Uterus (tissue), 4 donors: ENCODE measurements at places on chromosomes 3 and 15. TPM values are rescaled to one million over a fixed set of nuclear protein-coding genes. Genes with fewer than 3 reads are reported as not detected.

DNA sequence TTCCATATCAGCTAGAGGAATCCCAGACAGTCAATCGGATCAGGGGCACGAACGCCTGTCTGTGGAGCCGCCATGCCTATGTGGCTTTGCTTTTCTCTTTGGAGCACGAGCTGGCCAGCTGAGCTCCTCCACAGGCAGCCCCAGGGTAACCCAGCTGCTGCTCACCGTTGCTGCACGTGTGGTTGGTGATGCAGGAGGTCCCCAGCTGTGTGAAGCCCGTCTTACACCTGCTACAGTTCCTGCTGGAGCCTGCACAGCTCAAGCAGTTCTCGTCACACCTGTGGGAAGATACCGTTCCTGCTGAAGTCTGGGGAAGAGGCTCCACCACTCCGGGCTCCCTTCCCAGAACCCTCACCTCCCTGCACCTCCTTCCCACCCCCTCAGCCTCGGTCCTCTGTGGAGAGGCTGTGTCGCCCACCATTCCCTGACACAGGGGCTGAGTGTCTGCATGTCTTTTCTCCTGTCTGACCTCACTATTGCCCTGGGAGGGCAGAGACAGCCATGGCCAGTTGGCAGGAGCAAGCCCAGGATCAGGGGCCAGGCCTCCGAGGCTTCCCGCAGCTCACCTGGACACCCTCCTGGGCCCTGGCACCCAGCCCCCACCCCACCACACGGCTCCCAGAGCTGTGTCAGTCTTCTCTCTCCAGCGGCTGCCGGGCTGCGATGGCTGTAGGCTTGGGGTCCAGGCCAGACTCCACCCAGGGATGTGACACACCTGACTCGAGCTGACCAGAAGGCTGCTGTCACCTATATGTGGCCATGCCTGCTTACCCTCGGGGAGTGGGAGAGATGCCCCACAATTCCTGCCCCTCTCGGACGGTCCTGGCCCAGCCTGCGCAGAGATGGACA is 12.2 kb upstream of the SNRPA1 start:
- H3K27me3 ChIP-seq: no peaks in the 10 kb centered on the region
- H3K4me1 ChIP-seq: no peaks in the 10 kb centered on the region
- no peak overlapping the region for H3K27ac ChIP-seq
- no peaks in the 10 kb centered on the region for H3K36me3 ChIP-seq
- H3K4me3 ChIP-seq: no peak overlapping the region
- no peak for DNase-seq

DNA sequence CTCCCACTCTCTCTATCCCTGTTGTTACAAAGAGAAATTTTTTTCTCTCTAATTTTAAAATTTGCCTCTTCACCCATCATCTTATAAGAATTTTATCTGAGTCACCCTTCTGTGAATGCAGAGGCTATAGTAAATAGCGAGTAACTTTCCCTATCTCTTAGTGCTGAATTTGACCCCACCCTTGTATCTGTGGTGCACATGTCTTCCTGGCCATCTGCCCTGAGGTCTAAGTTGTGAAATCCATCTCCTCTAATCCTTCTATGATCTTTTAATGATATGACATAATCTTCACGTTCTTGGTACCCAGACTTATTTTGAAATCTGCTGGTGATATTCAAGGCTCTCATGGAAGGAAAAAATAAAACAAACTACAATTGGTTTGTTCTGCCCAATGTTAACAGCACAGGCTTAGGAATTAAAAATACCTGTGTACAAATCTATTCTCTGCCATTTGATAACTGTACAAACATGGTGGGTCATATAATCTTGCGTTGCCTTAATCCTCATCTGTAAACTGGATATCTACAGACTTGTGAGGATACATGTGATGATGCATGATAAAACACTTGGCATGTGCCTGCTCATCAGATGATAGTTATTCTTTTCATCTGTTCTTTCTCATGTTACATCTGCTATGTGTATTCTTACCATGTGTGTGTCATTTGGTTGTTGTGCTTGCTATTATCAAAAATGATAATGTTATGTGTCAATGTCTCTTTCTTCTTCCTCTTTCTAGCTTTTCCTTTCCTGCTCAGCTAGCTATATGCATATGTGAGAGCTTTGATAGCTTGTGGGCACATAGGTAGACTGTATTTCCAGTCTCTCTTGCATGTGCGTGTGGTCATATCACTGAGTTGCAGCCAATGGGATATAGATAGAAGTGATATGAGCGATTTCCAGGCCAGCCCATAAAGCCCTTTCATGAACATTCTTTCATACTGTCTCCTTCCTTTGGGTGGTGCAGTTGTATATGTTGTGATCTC is 13.7 kb upstream of the CCR3 start:
- no peak for DNase-seq
- H3K4me3 ChIP-seq: no peak overlapping the region
- H3K36me3 ChIP-seq: no peaks in the 10 kb centered on the region
- no peak overlapping the region for H3K27ac ChIP-seq
- no peaks in the 10 kb centered on the region for H3K4me1 ChIP-seq

GRCh38 chr15:45993508-45993907 is 358.7 kb downstream of the SQOR start:
- H3K4me1 ChIP-seq: no peaks in the 10 kb centered on the region
- DNase-seq: no peak
- no peaks in the 10 kb centered on the region for H3K36me3 ChIP-seq
- H3K27ac ChIP-seq: no peak overlapping the region

OGG1 gene
- 29.8 TPM for total RNA-seq

DNA sequence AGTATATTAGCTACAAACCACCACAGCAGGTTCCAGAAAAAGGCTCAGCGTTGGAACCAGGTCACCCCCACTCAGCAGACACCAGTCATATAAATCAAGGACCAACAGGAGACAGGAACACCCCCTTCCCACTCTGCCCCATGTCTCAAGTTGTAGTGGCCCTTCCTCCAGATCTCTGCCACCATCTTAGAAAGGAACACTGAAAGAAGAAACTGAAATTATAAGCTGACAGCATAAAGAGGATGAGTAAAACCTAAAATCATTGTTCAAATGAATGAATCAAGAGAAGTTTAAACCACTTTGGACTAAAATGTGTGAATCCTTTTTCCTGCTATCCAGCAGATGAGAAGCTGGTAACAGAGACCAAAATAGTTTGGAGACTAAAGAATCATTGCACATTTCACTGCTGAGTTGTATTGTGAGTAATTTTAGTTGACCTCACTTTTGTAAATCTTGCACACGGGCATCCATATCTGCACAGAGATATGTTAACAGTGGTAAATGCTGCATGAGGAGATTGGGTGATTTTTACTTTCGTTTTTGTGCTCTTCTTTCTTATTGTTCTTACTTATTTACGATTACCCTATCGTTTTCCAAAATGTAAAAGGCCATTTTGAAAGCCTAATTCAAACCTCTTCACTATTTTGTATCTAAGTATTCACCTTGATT is 19.8 kb downstream of the CCR3 start:
- H3K4me3 ChIP-seq: no peak overlapping the region
- H3K36me3 ChIP-seq: no peaks in the 10 kb centered on the region
- DNase-seq: no peak
- no peaks in the 10 kb centered on the region for H3K4me1 ChIP-seq

ARRDC4 gene
- total RNA-seq: 45.1 TPM

PLAAT1 gene
- total RNA-seq: not detected

SLC12A1 gene
- total RNA-seq: not detected

DNA sequence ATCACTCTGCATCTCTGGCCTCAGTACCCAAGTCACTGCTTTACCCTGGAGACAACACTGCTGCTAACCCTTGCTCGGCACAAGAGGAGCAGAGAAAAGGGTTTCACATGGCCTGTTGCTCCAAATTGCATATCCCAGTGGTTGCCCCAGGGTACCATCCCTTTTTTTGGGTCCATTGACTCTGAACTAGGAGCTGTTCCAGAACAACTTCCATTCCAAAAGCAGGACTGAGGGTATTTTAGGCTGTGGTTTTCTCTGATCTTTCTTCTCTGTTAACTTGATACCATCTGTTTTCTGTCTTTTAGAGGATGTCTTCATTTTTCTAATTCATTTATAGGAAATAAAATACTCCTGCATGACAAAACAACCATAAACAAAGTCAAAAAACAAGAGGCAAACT is 17.3 kb upstream of the RYK start:
- no peaks in the 10 kb centered on the region for H3K36me3 ChIP-seq
- H3K27me3 ChIP-seq: no peaks in the 10 kb centered on the region
- no peak overlapping the region for H3K27ac ChIP-seq
- no peak for DNase-seq

GRCh38 chr15:32715276-32715675 is 2.5 kb upstream of the GREM1 start:
- H3K27ac ChIP-seq: no peak overlapping the region
- H3K4me3 ChIP-seq: no peak overlapping the region
- H3K36me3 ChIP-seq: no peaks in the 10 kb centered on the region
- no peak for DNase-seq
- H3K4me1 ChIP-seq: peaks cover 4% of the 10 kb centered on the region

GRCh38 chr3:152472672-152472954 is 203.9 kb downstream of the MBNL1 start:
- no peak overlapping the region for H3K4me3 ChIP-seq
- no peaks in the 10 kb centered on the region for H3K27me3 ChIP-seq
- no peaks in the 10 kb centered on the region for H3K36me3 ChIP-seq
- H3K27ac ChIP-seq: no peak overlapping the region

DNA sequence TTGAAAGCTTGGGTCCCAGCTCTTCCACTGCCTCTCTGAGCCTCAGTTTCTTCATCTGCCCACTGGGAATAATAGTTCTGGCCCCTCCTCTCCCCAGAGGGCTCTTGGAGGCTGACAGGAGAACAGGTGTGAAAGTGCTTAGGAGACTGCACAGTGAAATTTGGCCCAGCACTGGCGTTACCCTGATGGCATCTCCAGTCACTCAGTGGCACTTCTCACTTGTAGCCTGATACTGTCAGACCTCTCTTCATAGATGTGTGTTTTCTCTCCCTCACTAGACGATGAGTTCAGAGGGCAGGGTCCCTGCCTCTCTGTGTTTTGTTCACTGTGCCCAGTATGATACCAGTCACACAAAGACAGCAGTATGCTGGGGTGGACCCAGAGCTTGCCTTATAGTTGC is 22.2 kb upstream of the IGDCC3 start:
- H3K36me3 ChIP-seq: no peaks in the 10 kb centered on the region
- peaks cover 4% of the 10 kb centered on the region for H3K4me1 ChIP-seq
- DNase-seq: no peak
- no peaks in the 10 kb centered on the region for H3K27me3 ChIP-seq
- no peak overlapping the region for H3K27ac ChIP-seq

BMF gene
- 16.4 TPM for total RNA-seq

ATP11B gene
- total RNA-seq: 86.9 TPM

- H3K27ac ChIP-seq: peak overlapping the region; percentile 65
- no peak overlapping the region for H3K4me3 ChIP-seq
- no peaks in the 10 kb centered on the region for H3K4me1 ChIP-seq
- H3K27me3 ChIP-seq: no peaks in the 10 kb centered on the region
These were observed 228.7 kb downstream of the MBNL1 start for GRCh38 chr3:152497457-152497856.

- no peaks in the 10 kb centered on the region for H3K4me1 ChIP-seq
- no peak overlapping the region for H3K4me3 ChIP-seq
- no peaks in the 10 kb centered on the region for H3K27me3 ChIP-seq
- no peaks in the 10 kb centered on the region for H3K36me3 ChIP-seq
These were observed 54.3 kb downstream of the SMAD6 start for GRCh38 chr15:66756295-66756694.

GRCh38 chr3:162710332-162711112 is 1213.9 kb downstream of the OTOL1 start:
- H3K27me3 ChIP-seq: no peaks in the 10 kb centered on the region
- H3K36me3 ChIP-seq: no peaks in the 10 kb centered on the region
- H3K4me3 ChIP-seq: no peak overlapping the region
- no peaks in the 10 kb centered on the region for H3K4me1 ChIP-seq

KBTBD12 gene
- not detected for total RNA-seq

DNA sequence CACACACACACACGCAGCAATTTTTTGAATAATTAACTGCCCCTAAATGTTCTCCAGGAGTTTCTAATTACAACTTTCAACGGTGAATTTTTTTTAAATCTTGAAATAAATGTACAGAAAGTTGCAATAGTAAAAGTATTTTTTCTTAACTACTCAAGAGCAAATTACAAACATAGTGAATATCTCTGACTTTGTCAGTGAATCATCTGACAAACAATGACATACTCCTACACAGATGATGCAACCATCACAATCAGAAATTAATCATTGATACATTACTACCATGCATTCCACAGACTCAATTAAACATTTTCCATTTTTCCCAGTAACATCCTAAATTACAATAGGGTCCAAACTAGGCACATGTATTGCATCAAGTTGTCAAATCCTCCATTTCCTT is 597.3 kb downstream of the NAALADL2 start:
- no peak overlapping the region for H3K27ac ChIP-seq
- H3K36me3 ChIP-seq: no peaks in the 10 kb centered on the region

GRCh38 chr3:118396491-118396890 is 638.2 kb downstream of the IGSF11 start:
- no peak for DNase-seq
- no peaks in the 10 kb centered on the region for H3K36me3 ChIP-seq
- H3K27me3 ChIP-seq: no peaks in the 10 kb centered on the region
- no peaks in the 10 kb centered on the region for H3K4me1 ChIP-seq

- no peaks in the 10 kb centered on the region for H3K27me3 ChIP-seq
- H3K36me3 ChIP-seq: no peaks in the 10 kb centered on the region
- H3K4me1 ChIP-seq: no peaks in the 10 kb centered on the region
- H3K27ac ChIP-seq: no peak overlapping the region
- no peak for DNase-seq
- H3K4me3 ChIP-seq: no peak overlapping the region
These were observed 116.9 kb downstream of the TP63 start for GRCh38 chr3:189748046-189748445.

- H3K4me3 ChIP-seq: no peak overlapping the region
- no peak for DNase-seq
- no peaks in the 10 kb centered on the region for H3K27me3 ChIP-seq
These were observed 98.7 kb downstream of the CHDH start for GRCh38 chr3:53747559-53747958.

DNA sequence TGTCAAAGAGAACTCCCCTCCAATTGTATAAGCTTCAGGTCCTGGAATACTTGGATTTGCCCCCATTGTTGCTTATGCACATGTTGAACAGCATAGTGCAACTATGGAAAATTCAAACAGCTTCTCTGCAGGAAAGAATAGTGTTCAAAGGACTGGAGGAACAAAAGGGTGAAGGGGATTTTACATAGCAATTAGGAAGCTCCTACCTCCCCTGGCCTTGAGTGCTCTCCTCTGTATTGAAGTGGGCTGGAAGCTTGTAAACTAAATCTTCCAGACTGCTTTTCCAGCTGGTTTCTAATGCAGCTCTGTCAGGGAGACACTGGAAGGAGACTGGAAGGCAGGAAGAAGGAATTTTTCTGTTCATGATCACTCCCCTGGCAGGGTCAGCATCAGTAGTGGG is 7.2 kb upstream of the ELP6 start:
- no peak for DNase-seq
- no peaks in the 10 kb centered on the region for H3K36me3 ChIP-seq
- H3K27me3 ChIP-seq: no peaks in the 10 kb centered on the region
- H3K27ac ChIP-seq: no peak overlapping the region
- H3K4me1 ChIP-seq: no peaks in the 10 kb centered on the region

TNNC1 gene
- 3.0 TPM for total RNA-seq
